Suppressor macrophage treated with lipopolysaccharide for 1 hour (primary cell): ENCODE measurements at places on chromosomes 7 and 10.

- no peak for DNase-seq
These were observed 115.5 kb downstream of the PHTF2 start for GRCh38 chr7:77913977-77914607.

DNA sequence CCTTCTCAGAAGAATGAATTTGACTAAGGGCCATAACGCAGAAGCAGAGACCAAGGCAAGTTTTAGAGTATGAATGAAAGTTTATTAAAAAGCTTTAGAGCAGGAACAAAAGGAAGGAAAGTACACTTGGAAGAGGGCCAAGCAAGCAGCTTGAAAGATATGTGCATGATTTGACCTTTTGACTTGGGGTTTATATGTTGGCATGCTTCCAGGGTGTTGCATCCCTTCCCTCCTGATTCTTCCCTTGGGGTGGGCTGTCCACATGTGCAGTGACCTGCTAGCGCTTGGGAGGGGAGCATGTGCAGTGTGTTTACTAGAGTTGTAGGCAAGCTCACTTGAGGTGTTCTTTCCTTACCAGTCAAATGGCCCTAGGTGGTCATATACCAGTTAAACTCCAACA is 37.9 kb upstream of the LRRN3 start:
- DNase-seq = no peak

DNA sequence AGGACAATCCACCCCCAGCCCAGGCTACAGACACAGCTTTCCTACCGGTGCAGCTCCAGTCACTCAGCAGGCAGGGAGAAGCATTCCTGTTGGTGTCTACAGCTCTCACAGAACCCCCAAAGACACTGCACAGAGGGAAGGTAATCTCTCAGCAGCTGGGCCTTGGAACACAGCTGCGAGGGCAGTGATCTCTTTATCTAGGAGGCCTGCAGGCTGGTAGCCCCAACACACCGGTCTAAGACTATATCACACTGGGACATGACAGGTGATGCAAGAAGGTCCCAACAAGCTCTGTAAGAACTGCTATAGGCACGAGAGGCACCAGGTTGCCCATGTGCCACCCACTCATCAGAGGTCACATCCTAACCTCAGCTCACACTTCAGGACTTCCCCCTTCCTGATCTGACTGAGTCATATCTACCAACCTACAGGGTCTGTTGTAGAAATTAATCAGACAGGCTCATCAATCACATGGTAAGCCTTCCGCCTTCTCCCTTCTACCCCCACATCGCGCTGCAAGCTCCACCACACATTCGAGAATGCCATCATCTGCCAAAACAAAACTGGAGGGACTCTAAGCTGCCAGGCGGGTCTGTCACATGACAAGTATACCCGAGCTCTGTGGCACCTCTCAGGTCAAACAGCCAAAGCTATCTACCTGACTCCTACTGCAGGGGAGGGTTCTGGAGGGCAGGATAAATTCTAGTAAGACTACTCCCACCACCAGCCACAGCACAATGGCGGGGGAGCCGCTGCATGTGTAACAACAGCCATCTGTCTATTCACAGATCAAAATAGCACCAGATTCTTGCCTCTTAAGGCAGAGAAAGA is 26.1 kb downstream of the FAM53B start:
- peak; percentile 95 for DNase-seq

DNA sequence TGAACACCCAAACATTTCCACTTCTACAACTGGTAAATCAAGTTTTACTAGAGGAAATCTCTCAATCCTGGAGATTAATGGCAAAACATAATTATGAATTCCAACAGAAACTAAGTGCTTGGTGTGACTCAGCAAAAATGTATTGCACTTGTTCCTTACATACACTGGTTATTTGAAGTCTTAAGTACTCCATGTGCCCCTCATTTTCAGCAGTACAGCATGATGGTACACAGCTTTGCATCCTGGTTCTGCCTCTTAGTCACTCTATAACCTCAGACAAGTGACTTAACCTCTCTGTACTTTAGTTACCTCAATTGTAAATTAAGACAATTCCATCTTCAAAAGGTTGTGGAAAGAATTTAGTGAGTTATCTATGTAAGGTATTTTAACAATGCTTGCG is 12.9 kb downstream of the SLC16A12 start:
- DNase-seq = no peak

GRCh38 chr10:50540069-50540825 is 83.5 kb downstream of the SGMS1 start:
- peak; percentile 70 for DNase-seq

DNA sequence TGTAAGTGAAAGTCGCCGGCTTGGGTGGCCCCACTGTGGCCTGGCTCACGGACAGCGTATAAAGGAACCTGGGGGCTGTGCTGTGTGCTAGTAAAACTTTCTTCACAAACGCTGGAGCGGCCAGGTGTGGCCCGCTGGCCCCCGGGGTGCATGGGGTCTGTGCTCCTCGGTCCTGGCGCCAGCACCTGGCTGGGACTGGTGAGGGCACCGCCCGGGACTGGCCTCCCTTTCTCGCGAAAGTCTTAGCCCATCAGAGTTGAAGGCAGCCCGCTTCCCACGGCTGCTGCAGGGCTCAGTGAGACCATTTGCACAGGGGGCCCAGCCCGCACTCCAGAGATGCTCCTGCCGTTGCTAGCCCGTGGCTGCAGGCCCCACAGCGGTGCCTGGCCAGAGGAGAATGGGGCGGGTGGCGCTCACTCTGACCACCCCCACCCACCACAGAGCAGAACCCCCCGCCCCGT is 5.8 kb downstream of the PWWP2B start:
- DNase-seq = no peak

GRCh38 chr10:55627501-55628051 is 733.5 kb downstream of the ZWINT start:
- no peak for DNase-seq

DNA sequence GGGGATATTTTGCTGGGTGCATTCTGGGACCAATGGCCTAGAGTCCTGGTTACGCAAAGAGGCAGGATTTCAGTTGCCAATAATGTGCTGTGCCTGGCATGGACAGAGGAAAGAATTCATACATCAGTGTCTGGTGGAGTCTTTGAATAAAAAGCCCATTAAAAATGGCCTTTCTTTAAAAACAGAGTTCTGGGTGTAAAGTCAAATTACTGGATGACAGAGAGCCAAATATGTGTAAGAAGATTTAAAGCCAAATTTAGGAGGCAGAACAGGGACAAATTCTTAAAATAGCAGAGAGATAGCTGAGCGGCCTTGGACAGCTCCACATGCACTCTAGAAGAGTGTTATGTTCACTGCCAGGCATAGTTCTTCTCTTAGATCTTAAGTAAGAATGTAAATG is 60.8 kb upstream of the MEOX2 start:
- no peak for DNase-seq

DNA sequence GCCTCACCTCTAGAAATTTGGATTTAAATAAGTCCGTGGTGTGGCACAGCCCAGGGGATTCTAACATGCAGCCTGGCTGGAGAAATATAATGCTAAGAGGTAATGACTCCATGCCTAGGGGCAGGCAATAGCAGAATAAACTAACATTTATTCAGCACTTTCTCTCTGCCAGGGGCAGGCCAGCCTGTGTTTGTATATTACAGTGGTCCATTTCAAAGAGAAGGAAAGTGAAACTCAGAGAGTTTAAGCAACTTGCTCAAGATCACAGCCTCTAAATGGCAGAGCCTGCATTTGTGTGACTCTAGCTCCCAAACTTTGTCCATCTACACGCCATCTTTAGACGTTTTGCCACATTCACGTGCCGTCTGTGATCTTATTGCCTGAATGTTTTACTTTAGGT is 6.7 kb upstream of the LRRC18 start:
- DNase-seq = no peak

GRCh38 chr10:125003901-125004467 is 62.1 kb downstream of the ZRANB1 start:
- DNase-seq = no peak

GRCh38 chr7:4472728-4473127 is 209.4 kb upstream of the FOXK1 start:
- DNase-seq = no peak

DNA sequence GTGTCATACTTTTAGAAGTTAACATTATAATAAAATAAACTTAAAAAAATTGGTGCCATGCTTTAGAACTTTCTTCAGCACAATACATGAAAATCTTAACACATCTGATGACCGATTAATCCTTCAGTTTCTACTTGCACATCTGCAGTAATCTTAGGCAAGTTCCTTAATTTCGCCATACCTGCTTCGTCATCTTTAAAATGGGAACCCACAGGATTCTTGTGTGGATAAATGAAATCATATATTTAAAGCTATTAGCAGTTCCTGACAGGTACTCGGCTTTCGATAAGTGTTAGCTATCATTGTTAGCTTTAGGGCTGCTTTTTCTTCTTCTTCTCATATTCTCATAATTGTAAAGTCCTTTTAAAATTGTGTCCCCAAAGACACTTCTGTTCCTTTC is 907 bp upstream of the VPS50 start:
- peak; percentile 65 for DNase-seq
